ENCODE measurements at places on chromosomes 2 and 18.

- no peak for DNase-seq
Observed at GRCh38 chr18:9765501-9765900, 57.4 kb downstream of the RAB31 start.

DNA sequence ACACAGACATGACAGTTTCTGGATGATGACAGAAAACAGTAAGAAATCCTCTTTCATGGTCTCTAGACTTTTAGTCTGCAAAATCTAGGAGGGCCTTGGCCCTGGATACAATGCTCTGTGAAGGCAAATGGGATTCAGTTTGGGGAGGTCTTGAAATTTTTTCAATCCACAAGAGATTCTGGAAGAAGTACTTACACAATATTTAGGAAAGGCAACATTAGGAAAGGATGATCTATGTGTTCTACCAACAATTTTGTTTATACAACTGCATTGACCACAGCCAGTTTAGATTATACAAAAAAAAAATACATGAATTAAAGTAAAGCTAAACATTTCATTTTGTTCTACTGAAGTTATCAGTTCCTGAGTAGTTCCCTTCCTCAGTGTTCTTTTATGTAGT lies 208.0 kb downstream of the SRBD1 start:
- DNase-seq = no peak

DNA sequence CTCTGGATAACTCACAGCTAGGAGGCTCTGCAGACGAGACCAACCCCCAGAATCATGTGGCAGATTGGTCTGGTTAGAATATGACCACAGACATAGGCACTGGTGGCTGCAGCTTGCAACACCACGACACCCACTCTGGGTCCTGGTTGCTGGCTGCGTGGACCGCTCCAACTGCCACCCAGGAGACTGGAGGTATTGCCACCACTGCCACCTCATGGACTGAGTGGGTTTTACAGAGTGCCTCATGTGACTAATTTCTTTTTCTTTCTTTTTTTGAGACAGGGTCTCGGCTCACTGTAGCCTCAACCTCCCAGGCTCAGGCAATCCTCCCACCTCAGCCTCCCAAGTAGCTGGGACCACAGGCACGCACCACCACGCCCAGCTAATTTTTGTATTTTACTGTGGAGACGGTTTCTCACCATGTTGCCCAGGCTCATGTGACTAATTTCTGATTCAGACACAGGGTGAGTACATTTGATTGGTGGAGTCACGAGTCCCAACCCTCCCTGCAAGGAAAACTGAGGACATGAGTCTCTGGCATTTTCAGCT lies 29.9 kb upstream of the NT5DC4 start:
- DNase-seq = no peak

- DNase-seq = no peak
Observed at GRCh38 chr18:14174706-14175085, 42.5 kb upstream of the ZNF519 start.

- DNase-seq = no peak
Observed at GRCh38 chr2:40653829-40654228, 201.9 kb upstream of the SLC8A1 start.

- no peak for DNase-seq
Observed at GRCh38 chr2:20625491-20626391, 25.2 kb downstream of the HS1BP3 start.

DNA sequence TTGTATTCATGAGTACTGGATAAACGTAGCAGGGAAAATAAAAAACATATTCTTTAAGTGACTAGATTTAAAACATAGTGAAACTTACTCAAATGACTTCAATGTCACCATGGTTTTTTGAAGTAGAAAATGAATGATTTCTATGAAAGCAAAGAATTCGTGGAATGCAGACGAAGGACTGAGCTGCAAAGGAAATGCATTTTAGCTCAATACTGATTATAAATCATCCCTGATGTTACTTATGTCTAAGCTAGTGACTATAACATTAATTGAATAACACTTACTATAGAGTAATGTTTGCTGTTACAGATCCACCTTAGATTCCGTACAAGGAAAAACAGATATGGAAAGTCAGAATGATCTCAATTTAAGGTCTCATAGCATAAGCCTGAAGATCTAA lies 1257.7 kb upstream of the CDH2 start:
- no peak for DNase-seq

DNA sequence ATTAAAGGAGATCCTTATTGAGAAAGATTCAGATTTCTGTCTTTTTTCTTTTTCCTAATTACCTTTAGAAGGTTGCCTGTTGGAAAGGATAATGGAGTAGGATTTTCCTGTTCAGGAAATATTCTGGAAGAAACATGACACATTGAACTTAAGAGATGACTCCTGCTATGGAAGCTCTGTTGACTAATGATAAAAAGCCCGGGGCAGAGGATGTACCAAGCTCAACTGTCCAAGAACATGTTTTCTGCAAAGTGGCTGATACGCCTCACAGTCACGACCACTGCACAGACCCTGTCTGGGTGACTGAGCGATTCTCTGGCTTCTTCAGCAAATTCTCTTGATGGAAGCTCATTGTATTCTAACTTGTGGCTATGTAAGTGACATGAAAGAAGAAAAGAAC lies 86.2 kb upstream of the THOC1 start:
- DNase-seq = no peak

DNA sequence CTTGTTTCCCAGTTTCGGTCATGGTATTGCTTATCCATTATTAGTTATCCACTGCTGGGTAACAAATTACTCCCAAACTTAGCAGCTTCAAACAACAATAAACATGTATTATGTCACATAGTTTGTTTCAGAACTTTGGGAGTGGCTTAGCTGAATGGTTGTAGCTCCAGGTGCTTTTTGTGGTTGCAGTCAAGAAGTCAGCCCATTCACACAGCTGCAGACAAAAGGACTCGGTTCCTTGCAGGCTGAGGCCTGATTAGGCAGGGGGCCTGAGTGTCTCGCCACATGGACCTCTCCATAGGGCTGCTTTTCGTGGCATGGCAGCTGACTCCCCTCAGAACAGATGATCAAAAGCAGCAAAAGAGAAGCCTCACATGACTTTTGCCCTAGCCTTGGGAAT lies 58.2 kb upstream of the ITGA4 start:
- DNase-seq = no peak

DNA sequence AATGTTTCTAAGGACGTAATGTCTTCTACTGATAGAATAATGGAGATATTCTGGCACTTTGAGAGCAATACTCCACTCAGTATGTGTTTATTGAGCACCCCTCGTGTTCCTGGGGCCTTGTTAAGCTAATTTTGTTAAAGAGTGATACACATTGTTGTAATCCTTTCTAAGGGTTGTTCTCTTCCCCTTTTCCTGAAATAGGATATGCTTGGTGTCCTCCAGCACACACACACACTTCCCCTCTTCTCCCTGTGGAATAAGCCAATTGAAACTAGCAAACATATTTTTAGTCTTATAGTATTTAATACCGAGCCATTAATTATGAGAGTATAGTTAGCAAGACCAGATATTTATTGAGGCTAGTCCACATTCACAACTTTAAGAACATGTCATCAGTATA lies 114.1 kb downstream of the CRIM1 start:
- DNase-seq = no peak

GRCh38 chr2:137672989-137673552 lies 291.2 kb upstream of the HNMT start:
- no peak for DNase-seq

- peak; percentile 20 for DNase-seq
Observed at GRCh38 chr2:19540739-19541525, 182.5 kb upstream of the OSR1 start.

DNA sequence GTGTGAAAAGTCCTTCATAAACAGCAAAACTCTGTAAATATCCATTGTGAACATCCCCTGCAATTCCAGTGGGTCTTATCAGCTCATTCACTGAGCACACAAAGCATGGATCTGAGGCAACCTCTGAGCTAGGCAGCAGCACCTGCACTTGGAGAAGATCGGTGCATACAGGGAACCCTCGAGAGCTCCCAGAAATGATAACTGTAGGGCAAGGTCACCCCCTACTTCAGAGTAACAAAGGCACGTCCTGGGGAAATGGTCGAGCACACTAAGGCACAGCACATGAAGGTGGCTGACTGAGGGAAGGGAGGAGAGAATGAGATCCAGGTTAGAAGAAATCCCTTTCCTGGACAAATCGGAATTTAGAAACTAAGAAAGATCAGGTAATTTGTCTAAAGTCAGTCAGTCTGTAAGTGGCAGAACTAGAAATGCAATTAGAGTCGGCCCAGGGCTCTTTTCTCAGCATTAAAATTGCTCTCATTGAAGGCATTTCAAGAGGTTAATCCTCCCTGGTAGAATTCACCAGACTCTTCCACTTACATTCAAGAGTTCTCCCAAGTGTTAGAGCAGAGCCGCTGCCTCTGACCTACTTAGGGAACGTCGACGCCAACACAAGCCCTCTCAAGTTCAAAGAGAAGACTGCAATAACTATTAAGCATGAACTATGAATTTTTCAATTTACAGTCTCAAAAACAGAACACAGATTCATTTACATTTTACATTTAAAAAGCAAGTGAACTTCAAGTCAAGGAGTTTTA lies 45.9 kb downstream of the PXDN start:
- no peak for DNase-seq

- DNase-seq = no peak
Observed at GRCh38 chr2:70596293-70596692, 42.7 kb upstream of the TGFA start.

DNA sequence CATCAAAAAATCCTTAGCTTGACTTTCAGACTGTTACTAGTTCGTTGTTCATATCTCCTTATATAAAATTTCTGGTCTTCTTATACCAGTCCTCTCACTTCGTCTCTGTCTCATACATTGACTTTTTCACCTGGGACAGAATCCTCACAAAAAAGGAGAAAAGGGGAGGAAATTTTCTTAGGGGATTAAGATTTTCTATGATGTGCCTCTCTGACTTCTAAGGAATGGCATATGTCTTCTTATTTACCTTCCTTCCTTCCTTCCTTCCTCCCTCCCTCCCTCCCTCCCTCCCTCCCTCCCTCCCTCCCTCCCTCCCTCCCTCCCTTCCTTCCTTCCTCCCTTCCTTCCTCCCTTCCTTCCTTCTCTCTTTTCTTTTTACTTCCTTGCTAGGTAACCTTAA lies 27.9 kb downstream of the KCNE4 start:
- DNase-seq = no peak

- no peak for DNase-seq
Observed at GRCh38 chr2:19841918-19842693, 59.7 kb downstream of the TTC32 start.

- DNase-seq = no peak
Observed at GRCh38 chr2:64143169-64144056, 807 bp downstream of the PELI1 start.

DNA sequence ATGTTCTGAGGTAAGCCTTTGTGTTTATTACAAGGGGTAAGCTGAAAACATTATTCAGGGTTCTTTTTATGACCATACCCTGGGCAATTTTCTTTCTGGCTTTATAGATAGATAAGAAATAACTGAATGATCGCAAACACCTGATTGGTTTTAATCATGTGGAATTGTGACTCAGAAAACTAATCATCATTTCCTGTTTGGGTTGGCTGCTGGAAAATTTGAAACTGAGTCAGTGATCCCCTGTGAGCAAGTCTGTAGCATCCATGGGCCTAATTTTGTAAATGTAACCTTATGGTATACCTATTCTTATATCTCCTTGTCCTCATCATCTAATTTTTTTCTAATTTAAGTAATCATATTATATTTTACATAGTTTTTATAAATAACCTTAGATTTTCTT lies 34.3 kb downstream of the CCDC68 start:
- no peak for DNase-seq

- no peak for DNase-seq
Observed at GRCh38 chr2:201344663-201345366, 12.3 kb downstream of the FLACC1 start.

DNA sequence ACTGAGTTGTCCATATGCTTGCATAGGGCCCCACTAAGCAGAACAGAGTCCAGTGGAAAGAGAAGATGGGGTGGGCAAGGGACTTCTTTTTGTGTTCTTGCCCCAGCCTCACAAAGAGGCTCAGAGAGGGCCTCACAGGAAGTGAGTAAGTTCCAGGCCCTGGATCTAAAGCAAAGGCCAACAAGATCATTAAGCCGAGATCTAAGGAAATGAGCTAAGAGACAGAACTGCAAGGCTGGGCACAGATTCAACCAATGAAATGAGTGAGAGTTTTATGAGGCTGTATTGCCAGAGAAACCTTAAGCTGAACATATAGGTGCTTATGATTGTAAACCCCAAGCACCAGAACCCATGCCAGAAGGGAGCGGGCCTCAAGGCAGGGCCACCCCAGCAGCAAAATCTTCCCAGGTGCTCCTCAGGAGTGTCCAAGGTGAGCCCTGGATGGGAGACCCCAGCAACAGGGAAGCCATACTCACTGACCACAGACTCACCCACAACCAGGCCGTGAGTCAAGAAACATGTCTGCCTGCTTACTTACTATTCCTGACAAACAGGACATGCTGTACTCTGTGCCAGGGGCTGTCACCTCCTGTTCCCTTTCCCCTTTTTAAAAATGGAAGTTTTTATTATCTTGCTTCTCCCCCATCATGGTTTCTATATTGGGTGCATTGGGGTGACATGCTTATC lies 40.2 kb downstream of the SLC14A1 start:
- no peak for DNase-seq

- DNase-seq = no peak
Observed at GRCh38 chr2:157363612-157364101, 38.0 kb upstream of the ERMN start.

- no peak for DNase-seq
Observed at GRCh38 chr2:174623690-174624089, 26.1 kb upstream of the WIPF1 start.

GRCh38 chr2:239598732-239599090 lies 197.9 kb upstream of the HDAC4 start:
- DNase-seq = no peak
